ENCODE measurements at places on chromosomes 5 and 9.
A peak's percentile ranks its signal among the peaks of the same experiment; 100 is the strongest.

- DNase-seq: no peak
Measured at GRCh38 chr5:149667084-149667828, 62.9 kb upstream of the PPARGC1B start.

- DNase-seq: no peak
Measured at GRCh38 chr9:96148634-96149532, 153.1 kb downstream of the HSD17B3 start.

DNA sequence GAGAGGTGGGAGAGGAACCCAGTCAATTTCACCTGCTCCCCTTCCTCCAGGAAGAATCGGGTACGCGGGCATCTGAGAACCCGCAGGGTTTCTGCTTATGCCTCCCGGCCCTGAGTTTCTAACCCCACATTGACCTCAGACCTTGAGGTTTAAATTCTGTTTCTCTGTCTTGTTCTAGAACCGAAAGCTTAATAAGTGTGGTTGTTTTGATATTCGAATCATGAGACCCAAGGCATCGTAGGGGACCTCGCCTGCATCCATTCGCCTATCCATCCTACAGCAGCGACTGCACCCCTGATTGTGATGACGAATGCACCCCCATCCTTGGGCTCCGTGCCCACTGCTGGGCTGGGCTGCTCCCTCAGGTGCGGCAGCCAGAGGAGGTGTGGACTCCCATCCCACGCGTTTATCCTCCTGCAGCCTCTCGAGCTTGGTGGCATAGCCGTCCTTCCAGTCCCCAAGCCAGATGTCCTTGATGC, 80.8 kb upstream of the IER5L start:
- DNase-seq: no peak

- DNase-seq: no peak
Measured at GRCh38 chr9:84207491-84207951, 133.0 kb downstream of the SLC28A3 start.

DNA sequence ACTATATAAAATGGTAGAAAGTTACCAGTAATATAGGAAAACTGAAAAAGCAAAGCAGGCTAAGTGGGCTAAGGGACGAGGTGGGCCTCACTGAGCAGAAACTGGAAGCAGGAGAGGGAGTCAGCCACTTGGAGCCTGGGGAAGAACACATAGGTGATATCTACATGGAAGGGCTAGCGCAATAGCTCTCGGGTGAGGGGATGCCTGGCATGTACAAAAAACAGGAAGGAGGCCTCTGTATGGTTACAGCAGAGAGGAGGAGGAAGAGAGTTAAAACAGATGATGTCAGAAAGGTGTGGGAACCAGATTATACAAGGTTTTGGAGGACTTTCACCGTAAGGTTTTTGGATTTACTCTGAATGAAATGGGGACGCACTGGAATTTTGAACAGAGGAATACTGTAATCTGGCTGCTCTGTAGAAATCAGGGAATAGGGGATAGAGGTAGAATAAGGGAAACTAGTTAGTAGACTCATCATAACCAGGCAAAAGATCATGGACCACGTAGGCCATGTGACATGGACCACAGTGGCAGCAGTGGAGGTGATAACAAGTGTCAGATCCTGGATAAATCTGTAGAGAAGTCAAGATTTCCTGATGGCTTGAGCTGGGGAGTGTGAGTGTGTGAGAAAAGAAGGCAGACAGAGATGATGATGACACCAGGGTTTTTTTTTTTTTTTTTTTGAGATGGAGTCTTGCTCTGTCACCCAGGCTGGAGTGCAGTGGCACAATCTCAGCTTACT, 52.5 kb downstream of the FNBP1 start:
- DNase-seq: no peak

GRCh38 chr9:97176206-97176605, 131.3 kb upstream of the CCDC180 start:
- no peak for DNase-seq

DNA sequence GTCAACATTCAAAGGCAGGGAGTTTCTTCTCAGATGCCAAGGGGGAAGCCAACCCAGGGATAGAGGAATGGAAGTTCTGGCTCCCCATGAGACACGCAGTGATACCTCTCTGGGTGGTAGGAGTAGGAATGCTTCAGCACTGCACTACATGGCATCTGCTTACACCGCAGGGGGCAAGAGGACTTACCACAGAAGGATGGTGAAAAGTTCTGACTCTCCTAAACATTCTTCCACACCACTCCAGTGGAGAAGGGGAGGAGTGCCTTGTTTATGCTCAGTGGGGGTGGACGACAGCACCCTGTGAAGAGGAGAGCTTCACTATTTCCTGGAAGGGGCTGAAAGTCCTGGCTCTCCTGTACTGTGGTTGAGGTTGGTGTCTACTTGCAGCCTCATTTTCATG, 1011.3 kb upstream of the WWC1 start:
- no peak for DNase-seq

GRCh38 chr9:70412832-70413463, 1.5 kb downstream of the KLF9 start:
- no peak for DNase-seq

GRCh38 chr5:168307022-168307421, 15.6 kb downstream of the WWC1 start:
- no peak for DNase-seq

DNA sequence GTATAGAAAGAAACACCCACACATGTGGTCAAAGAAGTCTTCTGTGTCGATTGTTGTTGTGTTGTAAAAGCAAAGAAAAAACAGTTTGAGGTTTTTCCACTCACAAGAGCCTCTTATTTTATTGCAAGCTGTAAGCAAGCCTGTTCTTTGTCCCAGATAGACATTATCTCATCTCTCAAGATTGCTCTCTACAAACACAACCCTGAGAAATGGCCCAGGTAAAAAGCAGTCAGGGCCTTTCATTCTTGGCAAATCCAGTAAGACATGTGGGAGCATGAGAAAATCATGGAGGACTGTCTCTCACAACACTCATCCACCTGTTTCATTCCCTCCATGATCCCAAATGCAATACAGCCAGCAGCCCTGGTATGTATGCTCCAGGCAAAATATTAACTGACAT, 286.6 kb upstream of the POU5F2 start:
- no peak for DNase-seq

DNA sequence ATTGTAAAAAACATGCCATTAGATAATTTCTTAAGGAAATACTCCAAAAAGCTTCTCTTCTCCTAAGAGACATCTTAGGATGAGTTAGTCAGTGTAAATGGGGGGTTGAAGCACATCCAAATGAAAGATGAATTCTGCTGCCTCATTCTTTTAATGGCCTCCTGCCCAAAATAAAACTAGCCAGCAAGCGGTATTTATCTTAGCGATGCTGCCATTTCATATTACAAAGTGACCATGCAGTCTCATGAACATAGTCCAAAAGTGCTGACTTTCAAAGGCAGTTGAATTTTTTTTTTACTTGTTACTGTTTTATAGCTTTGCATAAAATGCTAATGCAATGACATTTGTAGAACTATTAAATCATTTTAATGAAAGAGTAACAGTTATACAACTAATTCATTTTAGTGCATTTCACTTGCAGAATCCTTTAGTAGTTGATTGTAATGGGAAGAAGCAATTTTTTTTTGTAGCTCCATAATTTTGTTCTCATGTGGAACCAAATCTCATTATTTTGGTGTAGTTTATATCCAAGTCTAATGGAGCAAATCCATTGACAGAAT, 151.5 kb downstream of the CAVIN4 start:
- DNase-seq: no peak

GRCh38 chr9:131737426-131737825, 2.5 kb downstream of the RAPGEF1 start:
- no peak for DNase-seq

DNA sequence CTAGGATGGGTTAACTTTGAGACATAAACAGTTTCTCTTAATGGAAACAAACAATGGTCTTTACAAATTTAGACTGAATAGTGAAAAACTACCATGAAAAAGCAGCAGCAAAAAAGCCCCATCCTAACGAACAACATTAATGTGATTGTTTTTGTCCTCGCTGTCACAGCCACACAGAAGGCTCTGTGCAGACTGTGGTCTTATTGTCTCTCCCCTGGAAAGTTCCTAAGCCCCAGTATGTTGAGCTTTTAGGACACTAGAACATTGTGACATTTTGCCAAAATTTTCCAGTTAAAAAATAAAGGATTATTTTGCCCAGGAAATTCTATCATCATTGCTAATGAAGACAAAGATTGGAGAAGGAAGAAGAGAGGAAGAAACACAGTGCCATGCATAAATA, 12.6 kb upstream of the SOWAHA start:
- no peak for DNase-seq

DNA sequence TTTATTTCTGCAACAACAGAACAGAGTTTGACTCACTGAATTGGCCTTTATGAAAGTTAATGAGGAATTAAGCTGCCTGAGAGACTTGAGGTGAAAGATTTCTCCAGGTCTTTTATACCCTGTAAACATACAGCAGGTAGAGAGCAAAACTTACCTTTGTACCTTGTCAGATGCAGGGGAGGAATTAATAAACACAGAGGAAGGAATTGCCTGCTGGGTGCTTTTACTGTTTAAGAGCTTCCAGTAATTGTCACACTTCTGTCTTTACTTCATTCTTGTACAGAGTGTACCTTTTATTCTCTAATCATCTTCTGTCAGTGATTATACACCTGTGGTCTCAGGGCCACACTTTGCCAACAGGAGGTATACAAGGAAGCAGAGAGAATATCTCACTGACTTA, 94.0 kb upstream of the GRIN3A start:
- no peak for DNase-seq

DNA sequence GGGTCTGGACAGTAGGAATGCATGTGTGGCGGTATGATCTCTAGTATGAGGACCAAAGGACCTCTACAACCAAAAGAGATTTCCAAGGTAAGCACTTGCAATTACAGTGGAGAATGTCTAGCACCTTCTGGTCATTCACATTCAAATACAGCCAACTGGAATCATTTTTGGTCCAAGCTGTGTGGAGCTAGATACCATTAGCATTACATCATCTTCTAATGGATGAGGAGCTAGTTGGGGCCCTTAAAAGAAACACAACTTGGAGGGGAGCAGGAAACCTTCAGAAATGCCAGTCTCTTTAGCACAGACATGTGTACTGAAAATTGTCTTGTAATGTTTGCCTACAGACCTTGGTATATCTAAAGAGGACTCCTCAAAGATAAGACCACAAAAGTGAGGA, 244.7 kb downstream of the BNC2 start:
- DNase-seq: no peak

GRCh38 chr5:88489364-88489763, 220.7 kb upstream of the TMEM161B start:
- no peak for DNase-seq

- no peak for DNase-seq
Measured at GRCh38 chr5:15676591-15676990, 176.6 kb downstream of the FBXL7 start.

GRCh38 chr9:132192728-132193127, 30.9 kb downstream of the NTNG2 start:
- peak; percentile 6 for DNase-seq

GRCh38 chr5:107213025-107213424, 457.7 kb downstream of the EFNA5 start:
- DNase-seq: no peak

GRCh38 chr5:100855295-100855694, 47.8 kb downstream of the ST8SIA4 start:
- no peak for DNase-seq

GRCh38 chr5:133928587-133929393, 39.6 kb downstream of the C5orf15 start:
- DNase-seq: no peak

- DNase-seq: no peak
Measured at GRCh38 chr5:27125856-27126255, 87.5 kb upstream of the CDH9 start.

DNA sequence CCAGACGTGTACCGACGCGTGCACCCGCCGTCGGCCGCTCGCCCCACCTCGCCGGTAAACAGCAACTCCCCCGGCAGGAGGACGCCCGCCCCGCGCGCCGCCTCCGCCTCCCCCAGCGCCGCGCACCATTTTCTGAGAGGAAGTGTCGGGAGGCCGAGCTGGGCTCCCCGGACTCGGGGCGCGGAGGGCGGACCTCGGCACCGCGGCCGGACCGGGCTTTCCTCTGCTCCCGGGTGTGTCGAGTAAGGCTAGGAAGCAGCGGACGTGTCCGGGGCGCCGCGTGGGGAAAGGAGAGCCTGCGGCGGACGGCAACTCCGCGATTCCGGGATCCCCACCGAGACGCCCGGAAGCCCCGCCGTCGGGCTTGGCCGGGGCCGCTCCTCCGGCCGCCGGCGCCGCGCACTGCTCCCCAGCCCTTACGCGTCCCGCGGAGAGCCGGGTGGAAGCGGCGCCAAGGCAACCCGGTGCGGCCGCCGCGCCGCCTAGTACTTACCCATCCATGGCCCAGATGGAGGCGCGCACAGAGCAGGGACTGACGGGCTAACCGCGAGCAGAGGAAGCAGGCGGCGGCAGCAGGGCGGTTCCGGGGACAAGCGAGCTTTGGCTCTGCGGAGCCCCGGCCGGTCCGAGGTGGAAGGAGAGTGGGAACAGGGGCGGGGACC, at the start of gene PTBP3:
Gene PTBP3 (minus strand): TSS at position 643 of the 662 bp plus-strand sequence. CDS start 35,754 bp downstream, outside the sequence.
- DNase-seq: peak; percentile 24

- no peak for DNase-seq
Measured at GRCh38 chr5:149610589-149611255, 29.4 kb downstream of the ARHGEF37 start.

DNA sequence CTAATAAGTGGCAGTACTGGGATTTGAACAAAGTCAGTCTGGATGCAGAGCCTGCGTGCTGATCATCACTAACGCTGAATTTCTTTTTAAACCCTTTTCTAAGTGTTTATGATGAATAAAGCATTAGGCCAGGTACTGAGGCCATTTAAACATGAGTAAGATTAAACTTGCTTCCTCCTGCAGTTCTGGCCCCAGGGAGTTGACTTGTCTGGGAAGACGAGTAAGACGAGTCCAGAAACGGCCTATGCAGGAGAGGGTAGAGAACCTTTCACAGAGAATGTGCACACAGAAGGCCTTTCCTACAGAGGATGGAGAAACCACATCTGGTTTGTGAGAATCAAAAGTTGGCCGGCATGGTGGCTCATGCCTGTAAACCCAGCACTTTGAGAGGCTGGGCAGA, 42.9 kb downstream of the SPRY4 start:
- DNase-seq: no peak

GRCh38 chr5:91850031-91850430, 466.9 kb upstream of the ARRDC3 start:
- DNase-seq: no peak

- DNase-seq: no peak
Measured at GRCh38 chr5:91534332-91534731, 151.2 kb upstream of the ARRDC3 start.

- DNase-seq: no peak
Measured at GRCh38 chr5:169646856-169647255, 9.8 kb downstream of the DOCK2 start.

DNA sequence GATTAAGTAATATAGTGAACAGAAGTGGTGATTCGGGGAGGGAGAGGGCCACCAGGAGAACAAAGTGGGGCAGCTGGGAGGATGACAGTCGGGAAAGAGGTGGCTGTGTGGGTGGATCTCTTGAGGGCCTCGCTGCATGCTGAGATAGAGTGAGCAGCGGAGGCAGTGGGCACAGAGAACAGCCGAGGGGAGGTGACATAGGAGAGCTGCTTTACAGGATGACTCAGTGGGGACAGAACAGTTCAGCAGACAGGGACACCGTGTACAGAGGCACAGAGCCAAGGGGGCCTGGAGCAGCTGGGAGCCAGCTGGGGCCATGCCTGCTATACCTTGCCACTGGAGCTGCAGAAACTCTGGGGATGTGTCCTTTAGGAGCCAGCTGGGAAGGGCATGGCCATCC, 273.9 kb downstream of the GADD45G start:
- DNase-seq: no peak

All from AG04450 (cell line).